ENCODE measurements at places on chromosomes 11 and 22. TPM values are rescaled to one million over a fixed set of nuclear protein-coding genes. Genes with fewer than 3 reads are reported as not detected.

DNA sequence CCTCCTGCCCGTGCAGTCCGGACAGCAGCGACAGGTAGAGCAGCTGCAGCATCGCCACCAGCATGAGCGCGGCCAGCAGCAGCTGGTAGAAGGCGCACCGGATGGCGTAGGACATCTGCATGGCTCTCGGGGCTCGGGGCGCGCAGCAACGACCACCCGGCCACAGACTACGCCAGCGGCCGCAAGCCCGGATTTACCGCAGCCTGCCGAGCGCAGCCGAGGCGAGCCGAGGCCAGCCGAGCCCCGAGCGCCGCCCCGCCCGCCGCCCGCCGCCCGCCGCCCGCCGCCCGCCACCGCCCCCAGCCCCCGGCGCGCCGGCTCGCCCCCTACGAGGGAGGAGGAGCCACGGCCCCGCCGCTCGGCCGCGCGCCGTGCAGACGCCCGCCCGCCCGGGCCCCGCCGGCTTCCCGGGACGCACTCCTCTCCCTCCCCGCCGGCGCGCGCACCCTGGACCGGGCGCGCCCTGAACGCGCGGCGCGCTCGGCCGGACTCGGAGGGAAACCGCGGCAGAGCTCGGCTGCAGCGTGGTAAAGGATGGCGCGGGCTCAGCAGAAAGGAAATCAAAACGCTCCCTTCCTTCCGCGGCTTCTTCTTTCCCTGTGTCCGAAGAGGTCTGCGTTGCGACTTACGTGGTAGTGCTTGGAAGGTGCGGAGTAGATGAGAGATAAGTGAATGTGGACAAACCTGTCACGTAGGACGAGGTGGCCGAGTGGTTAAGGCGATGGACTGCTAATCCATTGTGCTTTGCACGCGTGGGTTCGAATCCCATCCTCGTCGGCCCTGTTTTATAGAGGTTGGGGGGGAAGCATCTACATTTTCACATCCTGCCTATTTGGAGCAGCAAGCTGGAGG, at the start of gene B4GAT1:
Gene B4GAT1 (minus strand): TSS at position 205 of the 852 bp plus-strand sequence. CDS start 84 bp downstream, at position 121.
- DNase-seq: peak; percentile 95

DNA sequence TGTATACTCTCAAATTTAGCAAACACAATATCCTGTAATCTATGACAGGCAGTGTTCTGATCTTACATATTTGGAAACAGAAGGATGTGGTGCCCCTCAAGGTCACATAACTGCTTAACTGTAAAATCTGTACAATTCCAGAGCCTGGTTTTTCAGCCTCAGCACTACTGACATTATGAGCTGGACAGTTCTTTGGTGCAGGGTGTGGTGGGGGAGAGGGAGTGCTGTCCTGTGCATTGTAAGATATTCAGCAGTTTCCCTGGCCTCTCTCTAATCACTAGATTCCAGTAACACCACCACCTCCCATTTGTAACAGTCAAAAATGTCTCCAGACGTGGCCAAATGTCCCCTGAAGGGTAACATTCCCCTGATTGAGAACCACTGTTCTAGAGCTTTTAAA, 1.8 kb upstream of the OR5B21 start:
- DNase-seq: no peak

- DNase-seq: no peak
Measured at GRCh38 chr22:31142285-31142684, 2.0 kb upstream of the PLA2G3 start.

DNA sequence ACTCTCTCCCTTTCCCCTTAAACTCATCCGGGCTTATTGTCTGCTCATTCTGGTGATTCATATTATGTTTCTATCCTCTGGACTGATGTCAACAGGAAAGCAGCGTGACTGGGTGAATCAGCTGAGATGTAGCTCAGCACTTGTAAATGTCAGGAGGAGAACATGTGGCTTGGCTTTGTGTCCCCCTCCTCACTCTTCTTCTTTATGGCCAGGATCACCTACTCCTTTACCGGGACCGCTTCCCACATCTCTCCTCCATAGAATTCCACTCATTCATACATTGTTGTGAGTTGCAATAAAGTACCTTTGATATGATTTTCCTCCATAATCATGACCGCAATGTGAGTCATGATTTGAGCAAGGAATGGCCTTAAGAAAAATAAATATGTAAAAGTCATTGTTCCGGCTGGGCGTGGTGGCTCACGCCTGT, 15.8 kb upstream of the SYN3 start:
- no peak for DNase-seq

DNA sequence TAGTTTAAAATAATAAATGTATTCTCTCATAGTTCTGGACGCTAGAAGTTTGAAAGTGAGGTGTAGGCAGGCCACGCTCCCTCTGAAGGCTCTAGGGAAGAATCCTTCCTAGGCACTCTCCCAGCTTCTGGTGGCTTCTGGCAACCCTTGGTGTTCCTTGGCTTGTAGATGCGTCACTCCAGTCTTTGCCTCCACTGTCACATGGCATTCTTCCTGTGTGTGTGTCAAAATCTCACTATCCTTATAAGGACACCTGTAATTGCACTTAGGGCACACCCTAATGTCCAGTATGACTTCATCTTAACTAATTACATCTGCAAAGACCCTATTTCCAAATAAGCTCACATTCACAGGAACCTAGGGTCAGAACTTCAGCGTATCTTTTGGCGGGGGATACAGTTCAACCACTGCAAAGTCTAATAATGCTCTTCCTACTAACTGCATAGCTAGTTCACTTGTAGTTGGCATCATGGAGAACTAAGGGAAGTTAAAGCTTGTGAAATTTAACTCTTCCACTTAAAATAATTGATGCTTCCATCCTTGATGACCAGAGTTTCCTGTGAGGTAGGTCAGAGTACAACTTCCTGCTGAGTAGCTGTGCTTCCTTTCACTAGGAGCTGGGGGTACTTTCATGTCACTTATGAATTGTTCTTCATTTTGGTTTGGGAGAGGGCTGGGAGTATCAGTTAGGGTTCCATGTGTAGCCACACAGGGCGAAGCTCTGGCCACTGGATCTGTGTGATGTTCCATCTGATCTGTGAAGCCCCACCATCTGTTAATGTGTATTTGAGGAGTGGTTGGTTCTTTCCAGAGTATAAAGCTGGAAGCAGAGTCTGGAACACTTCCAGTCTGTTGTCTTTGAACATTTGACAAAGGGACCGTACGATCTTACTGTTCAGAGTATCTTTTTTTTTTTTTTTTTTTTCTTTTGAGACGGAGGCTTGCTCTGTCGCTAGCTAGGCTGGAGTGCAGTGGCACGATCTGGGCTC, 10.5 kb downstream of the YWHAH start:
- peak; percentile 30 for DNase-seq

GRCh38 chr11:63838150-63838677, 696 bp upstream of the MARK2 start:
- no peak for DNase-seq

DNA sequence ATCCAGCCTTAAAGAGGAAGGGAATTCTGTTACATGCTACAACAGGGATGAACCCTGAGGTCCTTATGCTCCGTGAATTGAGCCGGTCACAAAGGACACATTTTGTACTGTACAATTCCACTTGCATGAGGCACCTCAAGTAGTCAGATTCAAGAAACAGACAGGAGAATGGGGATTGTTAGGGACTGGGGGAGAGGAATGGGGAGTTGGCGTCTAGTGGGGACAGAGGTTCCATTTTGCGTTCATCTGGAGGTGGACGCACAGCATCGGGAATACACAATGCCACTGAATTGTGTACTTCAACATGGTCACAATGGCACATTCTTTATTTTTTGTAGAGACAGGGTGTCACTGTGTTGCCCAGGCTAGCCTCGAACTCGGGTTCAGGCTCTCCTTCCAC, 14.1 kb downstream of the TBX1 start:
- no peak for DNase-seq

DNA sequence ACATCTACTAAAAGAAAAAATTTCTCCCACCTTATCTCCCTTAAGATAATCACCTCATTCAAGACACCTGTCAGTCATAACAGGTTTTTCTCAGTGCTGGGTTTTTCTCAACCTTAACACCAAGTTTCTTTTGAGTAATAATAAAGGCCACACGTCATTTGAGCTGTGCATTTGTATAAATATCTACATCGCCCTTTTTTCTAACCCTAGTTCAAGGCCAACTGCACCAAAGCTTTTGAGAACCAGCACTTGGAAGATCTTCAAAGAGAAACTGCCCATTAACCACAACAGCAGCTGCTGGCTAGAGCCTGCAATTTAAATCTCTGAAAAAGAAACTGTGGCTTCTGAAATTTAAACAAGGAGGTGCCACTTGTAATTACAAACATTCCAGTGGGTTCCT, 6.9 kb downstream of the CADM1 start:
- no peak for DNase-seq

CATSPERZ gene
- not detected for total RNA-seq

GRCh38 chr11:42620796-42621195, 691.0 kb upstream of the API5 start:
- no peak for DNase-seq

DNA sequence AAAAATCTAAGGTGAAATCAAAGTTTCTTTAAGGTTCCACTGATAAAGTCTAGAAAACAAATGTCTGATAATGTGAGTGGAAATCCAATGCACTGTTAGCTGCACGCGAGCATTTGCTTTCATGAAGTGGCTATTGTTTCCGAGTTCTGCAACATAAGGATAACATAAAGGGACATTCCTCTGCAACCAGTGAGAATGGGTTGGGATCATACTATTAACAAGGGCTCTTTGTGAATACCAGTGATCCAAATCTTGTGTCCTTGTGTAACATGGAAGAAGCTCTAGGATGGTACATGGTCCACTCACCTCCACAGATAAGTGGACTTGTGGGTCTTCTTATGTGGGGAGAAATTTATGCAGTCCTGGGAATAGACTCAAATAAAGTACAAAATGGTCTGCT, 24.6 kb downstream of the APIP start:
- DNase-seq: no peak

GRCh38 chr11:5291207-5291838, 10.4 kb downstream of the OR51B4 start:
- DNase-seq: peak; percentile 26

GSTT2B gene
- total RNA-seq: 1.4 TPM

GRCh38 chr22:47281126-47282106, 519.0 kb downstream of the TBC1D22A start:
- DNase-seq: no peak

DNA sequence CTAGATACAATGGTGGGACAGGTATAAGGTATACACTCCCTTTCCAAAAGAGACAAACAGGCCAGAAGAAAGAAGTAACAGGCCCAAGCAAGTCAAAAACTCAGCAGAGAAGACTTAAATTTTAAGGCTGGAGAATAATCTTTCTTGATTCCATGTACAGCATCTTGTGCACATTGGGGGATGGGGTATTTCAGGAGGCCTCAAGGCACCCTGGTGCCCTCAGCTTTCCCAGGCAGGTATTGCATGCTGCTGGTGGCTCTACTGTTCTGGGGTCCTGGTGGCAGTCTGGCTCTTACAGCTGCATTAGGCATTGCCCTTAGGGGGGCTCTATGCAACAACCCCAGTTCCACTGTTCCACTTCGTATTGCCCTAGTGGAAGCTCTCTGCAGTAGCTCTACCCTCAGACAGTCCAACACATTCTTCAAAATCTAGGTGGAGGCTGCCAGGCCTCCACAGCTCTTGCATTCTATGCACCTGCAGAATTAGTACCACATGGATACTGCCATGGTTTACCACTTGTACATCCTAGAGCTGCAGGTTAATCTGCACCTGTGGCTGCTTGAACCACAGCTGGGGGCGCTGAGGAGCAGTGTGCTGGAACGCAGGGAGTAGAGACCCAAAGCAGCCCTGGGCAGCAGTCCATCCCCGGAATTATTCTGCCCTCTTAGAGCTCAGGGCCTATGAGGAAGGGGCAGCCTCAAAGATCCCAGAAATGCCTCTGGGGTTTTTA, 4.2 kb upstream of the CTSC start:
- no peak for DNase-seq

DNA sequence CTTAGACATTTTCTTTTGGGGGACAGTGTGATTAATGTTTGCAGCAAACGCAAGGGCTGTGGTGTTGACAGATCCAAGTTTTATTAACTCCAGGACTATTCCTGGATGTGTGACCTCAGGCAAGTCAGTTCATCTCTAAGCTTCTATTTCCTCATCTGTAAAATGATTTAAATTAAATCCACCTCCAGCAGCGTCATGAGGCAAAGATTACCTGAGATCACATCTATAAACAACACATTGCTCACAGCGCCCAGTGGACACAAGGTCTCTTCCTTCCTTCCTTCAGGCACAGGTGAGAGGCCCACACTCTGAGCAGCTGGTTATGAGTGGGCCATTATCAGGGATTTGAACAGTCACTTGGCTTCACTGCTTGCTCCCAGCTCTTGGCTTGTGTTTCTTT, 111.2 kb upstream of the RASSF10 start:
- no peak for DNase-seq

CHST1 gene
- 15.7 TPM for total RNA-seq

DNA sequence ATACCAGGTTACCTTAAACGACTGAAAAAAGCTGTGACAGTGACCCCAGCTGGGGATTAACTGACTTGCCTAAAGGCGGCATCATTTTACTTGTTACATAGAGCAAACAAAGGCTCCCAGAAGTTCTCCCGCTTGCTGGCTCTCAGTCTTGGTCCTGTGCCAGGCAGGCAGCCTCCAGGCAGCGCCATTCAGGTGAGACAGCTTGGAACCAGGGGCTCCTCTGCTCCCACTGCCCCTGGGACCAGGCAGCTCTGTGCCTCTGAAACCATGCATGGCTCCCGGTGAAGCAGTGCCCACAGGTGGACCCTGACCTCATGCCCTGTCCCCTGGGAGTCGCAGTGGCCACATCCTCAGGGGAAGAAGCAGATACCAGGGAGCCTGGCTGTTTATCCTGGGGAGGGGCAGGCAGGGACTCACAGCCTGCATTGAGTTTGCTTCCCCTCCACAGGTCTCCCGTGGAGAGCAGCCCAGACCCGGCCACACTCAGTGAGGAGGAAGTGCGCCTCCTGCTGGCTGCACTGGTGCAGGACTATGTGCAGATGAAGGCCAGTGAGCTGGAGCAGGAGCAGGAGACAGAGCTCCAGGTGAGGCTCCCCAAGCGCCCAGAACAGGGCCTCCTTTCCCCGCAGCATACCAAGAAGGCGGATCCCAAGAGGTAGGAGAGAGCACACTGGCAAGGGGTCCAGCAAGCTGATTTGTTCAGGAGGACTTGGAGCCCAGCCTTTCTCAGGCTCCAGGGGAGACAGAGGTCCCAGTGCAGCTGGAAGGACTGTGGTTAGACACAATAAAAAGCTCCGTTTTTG, 15.6 kb upstream of the CYP2R1 start:
- peak; percentile 79 for DNase-seq

GRCh38 chr22:40216041-40216756, 38.5 kb downstream of the TNRC6B start:
- DNase-seq: no peak
